Activated CD4-positive, alpha-beta T cell treated with anti-CD3 and anti-CD28 coated beads, Interleukin-2, amount 10 ng/mL, durations not matched to agents 24 days and 14 days (primary cell): ENCODE measurements at places on chromosomes 4 and X. TPM values are rescaled to one million over a fixed set of nuclear protein-coding genes. Genes with fewer than 3 reads are reported as not detected.

AKAP4 gene
- not detected in 2 replicates for total RNA-seq

ADRA2C gene
- not detected in 2 replicates for total RNA-seq

IL13RA1 gene
- 0.33 and 0.36 TPM in 2 replicates for total RNA-seq

HAND2 gene
- total RNA-seq = not detected in 2 replicates

EDA2R gene
- total RNA-seq = 2.7 and 3.6 TPM in 2 replicates

FAM47A gene
- not detected in 2 replicates for total RNA-seq

PRKG2 gene
- 0.07 and 0.12 TPM in 2 replicates for total RNA-seq

HSPA4L gene
- total RNA-seq = 1.3 and 1.7 TPM in 2 replicates

SSX3 gene
- not detected in 2 replicates for total RNA-seq

VEGFC gene
- not detected in 2 replicates for total RNA-seq

ARMCX2 gene
- 5.2 and 5.6 TPM in 2 replicates for total RNA-seq

GRIPAP1 gene
- 85.7 and 87.3 TPM in 2 replicates for total RNA-seq

CCNG2 gene
- total RNA-seq = 10.4 and 11.1 TPM in 2 replicates

IGFBP7 gene
- total RNA-seq = not detected in 2 replicates

IL2 gene
- 965 and 976 TPM in 2 replicates for total RNA-seq

RAB40AL gene
- 0.26 and 0.68 TPM in 2 replicates for total RNA-seq

RPS6KA6 gene
- total RNA-seq = not detected in 2 replicates

RASSF6 gene
- total RNA-seq = not detected in 2 replicates

SASH3 gene
- 115 and 116 TPM in 2 replicates for total RNA-seq

PLP1 gene
- not detected in 2 replicates for total RNA-seq

CYBB gene
- not detected in 2 replicates for total RNA-seq

DRP2 gene
- 0.28 and 0.31 TPM in 2 replicates for total RNA-seq

SETD7 gene
- total RNA-seq = 18.5 and 19.6 TPM in 2 replicates

PDCL2 gene
- total RNA-seq = not detected in 2 replicates

FAM156B gene
- 20.4 and 20.7 TPM in 2 replicates for total RNA-seq

KLKB1 gene
- total RNA-seq = 0.09 and 0.12 TPM in 2 replicates

PRRG1 gene
- total RNA-seq = not detected in 2 replicates

MAGEC1 gene
- total RNA-seq = not detected in 2 replicates

LAMTOR3 gene
- 28.0 and 32.8 TPM in 2 replicates for total RNA-seq

RNF212 gene
- total RNA-seq = 1.0 and 1.8 TPM in 2 replicates
